Neural crest cell (in vitro differentiated cells): ENCODE measurements at places on chromosomes 6 and 20.
A peak's percentile ranks its signal among the peaks of the same experiment; 100 is the strongest.

- DNase-seq = no peak
Observed at GRCh38 chr20:16349523-16350260, 223.6 kb downstream of the KIF16B start.

DNA sequence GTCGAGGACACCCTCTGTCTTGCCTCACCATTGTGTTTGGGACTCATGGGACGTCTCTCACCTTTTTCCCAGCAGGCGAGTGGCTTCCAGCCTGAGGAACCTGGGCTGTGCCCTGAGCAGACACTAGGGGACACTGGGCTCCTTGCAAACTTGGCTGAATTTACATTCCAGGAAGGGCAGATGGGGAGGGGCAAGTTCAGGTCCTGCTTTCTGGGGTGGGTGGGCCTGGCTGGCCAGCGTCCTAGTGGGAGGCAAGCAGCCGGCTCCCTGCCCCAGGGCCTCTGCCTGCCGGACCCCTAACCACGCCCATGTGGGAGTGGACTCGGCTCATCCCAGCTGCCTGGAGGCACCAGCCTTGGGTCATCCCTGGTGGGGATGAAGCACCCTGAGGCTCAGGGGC lies 48.2 kb upstream of the MLN start:
- peak; percentile 14 for DNase-seq

DNA sequence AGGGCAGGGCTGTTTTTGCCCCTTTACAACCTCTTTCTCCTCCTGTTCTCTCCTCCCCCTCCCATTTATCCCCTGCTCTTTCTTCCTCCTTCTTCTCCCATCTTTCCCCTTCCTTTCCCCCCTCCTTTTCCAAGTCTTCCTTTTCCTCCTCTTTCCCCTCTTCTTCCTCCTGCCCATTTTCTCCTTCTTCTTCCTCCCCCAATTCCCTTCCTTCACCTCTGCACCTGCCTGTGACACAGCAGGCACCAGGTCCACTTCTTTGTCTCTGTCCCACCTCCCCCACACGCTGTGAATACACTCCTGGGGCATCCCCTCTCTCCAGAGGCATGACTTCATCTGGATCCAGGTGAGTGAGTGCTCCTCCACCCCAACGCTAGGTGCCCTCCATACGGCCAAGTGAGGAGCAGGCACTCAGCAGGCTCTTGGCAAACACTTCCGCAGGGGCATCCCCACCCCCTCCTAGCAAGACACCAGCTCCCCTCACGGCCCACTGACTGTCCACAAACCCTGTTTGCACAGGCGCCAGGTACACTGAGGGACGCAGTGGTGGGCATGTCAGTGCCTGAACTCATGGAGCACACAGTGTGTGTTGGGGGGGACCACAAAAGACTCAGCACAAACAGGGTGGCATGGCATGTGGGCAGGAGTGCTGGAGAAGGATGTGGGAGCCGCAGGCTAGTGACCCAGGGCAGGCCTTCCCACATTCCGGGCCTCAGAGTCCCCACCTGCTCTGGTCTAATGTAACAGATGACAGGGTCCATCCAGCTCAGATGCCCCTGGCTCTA lies 10.7 kb upstream of the TLDC2 start:
- DNase-seq = no peak

DNA sequence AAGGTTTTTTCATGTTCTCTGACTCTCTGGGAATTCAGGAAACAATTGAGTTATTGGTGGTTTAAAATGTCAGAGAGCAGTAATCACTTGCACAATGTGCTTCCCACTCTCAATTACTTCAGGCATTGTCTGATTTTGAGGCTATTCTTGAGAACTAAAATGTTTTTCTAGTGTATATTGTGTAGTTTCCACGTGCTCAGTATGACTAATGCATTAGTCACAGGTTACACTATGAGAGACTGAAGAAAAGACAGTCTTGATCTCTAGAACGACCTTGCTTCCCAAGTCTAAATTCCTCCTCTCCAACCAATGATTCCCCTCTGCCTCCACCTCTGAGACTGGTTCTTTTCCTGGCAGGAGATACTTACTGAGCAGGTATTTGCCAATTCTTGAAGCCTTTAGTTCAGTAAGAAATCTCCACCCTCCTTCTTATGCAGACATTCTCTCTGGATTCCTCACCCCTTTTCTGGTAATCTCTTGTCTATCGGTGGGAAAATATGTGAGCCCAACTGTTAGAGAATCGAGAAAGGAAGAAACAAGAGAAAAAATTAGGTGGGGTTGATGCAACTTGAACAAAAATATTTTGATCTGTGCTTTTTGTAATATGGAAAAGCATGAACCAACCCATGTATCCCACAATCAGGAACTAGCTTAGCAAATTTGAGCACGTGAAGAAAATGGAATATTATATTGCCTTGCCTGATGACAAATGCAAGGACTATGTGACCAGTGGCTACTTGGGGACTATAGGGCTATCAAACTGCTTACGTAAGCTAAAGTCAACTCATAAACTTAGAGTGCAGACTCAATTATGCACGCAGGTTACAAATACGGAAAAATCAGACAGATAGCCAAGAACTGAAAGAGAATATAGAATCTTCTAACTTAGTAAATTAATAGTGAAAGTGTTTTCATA lies 61.1 kb upstream of the SLC22A16 start:
- DNase-seq = no peak

GRCh38 chr6:118781897-118782296 lies 112.1 kb upstream of the ASF1A start:
- no peak for DNase-seq

- DNase-seq = no peak
Observed at GRCh38 chr6:149094156-149094555, 223.4 kb upstream of the TAB2 start.

GRCh38 chr6:5054245-5054873 lies 30.8 kb upstream of the PPP1R3G start:
- DNase-seq = no peak

DNA sequence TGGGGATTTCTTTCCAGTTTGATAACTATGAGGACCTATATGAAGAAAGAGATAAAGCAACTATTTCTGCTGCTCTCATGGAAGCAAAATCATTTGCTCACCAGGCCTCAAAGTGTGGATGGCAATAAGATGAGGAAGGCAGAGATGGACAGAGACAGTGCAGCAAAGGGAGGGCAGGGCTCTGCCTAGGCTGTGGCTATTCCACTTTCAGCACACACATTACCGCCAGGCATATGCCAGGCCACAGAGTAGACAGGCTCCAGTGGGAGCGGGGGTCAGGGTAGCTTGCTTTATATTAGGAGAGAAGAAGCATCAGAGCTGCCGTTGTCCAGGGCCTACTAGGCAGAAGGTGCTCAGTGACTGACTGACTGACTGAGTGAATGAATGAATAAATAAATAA lies 40.9 kb downstream of the BCL2L1 start:
- DNase-seq = no peak

DNA sequence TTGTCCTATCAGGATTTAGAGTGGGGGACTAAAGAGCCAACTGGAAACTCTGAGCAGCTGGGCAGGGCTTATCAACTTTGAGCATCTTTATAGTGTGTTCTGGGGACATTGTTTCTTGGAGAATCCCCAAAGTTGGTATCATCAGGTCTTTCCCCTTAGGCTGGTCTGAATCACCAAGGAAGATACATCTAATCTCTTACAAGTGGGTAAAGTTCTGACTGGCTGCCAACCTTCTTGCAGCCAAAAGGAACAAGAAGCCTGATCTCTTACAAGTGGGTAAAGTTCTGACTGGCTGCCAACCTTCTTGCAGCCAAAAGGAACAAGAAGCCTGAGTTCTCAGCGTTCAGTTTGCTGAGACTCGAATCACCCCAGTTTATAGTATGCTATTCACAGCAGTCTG lies 1.6 kb upstream of the MED23 start:
- DNase-seq = no peak

DNA sequence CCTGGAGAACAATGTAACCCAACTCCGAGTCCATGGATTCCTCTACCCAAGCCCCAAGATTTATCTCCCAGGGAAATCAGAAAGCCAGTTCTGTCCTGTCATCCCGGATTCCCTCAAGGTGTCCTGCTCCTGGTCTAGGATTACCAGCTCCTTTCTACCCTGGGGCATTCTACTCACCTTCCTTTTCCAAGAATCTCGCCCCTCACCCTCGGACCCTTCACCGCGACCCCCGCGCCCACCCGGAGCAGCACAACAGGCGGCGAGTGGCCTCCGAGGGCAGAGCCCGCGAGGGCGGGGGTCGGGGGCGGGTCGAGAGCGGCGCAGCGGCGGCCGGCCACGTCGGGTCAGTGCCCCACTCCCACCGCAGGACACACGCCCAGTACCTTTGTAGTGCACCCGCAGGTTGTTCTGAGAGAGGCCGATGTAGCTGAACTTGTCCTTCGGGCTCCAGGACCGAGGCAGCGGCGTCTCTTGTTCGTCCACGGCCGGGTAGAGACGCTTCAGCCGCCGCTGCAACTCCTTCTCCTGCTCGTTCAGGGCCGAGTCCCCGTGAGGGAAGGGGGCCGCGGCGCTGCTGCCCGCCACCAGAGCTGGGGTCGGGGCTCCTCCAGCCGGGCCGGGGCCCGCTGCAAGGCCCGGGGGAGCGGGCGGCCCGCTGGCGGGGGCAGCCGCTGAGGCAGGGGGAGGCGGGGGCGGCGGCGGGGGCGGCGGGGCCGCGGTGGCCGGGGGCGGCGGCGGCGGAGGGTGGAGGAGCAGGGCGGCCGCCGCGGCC lies 897 bp downstream of the RANBP9 start:
- peak; percentile 42 for DNase-seq

GRCh38 chr20:8579035-8579434 lies 447.0 kb downstream of the PLCB1 start:
- no peak for DNase-seq

DNA sequence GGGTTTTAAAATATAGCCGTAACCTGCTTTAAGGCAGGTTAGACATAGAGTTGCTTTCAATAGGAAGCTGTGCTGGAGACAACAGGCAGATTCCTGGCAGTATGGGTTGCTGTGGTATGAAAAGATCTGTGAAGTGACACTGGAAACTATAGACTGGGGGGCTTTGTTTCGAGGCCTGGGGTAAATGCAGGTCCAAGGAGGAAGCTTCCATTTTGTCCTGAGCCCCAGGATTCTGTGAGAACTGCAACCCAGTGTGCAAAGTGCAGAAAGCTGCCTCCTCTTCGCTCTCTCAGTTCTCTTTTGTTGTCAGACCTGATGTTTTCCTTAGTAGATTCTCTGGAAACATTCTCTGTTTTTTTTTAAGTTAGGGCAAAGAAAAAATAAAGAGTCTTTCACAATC lies 86.9 kb downstream of the LYRM4 start:
- no peak for DNase-seq

DNA sequence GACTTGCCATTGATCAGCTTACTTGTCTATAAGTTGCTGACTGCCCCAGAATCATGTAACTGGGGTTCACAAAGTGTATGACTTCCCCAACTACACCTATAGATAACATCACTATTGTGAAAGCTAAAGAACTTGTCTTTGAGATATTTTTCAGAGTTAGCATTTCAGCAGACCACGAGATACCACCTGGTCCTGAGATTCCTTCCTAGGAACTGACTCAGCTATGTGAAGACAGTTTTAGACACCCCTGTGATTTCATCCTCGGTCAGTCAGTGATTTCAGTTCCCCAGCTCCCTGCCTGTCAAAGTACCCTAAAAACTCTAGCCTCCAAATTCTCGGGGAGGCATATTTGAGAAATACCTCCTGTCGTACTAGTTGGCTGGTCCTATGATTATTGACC lies 62.4 kb downstream of the TXNDC5 start:
- DNase-seq = no peak

DNA sequence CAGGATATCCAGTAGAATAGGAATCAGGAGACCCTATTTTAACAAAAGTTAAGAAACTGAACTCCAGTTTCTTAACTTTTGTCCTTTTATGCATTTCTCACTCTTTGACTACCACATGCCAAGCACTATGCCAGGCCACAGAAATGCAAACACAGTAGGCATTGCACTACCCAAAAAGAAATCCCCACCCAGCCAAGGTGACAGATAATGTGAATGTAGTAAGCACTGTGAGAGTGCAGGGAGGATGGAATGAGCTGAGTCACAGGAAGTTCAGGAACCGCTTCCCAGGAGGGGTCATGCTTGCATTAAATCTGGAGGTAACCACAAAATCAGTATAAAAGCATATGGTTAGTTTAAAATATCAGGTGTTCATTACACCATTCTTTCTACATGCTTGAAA lies 20.1 kb upstream of the FAM83C start:
- DNase-seq = no peak

DNA sequence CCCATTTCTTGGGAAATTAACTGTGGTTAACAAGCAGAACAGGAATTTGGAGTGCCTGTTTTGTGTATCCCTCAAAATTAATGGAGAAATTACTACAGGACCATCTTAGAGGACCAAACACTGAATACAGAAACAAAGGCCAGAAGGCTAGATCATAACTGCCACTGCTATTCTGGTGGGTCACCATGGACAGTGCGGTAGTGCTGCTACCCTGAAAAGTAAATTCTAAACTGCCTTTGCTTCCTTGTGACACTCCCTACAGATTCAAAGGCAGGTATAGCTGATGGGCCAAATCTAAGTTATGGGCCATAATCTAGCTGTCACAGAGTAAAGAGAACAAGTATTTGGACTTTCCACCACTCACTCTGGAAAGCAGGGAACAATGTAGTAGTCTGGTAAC lies 575.8 kb upstream of the ADGRB3 start:
- DNase-seq = no peak

DNA sequence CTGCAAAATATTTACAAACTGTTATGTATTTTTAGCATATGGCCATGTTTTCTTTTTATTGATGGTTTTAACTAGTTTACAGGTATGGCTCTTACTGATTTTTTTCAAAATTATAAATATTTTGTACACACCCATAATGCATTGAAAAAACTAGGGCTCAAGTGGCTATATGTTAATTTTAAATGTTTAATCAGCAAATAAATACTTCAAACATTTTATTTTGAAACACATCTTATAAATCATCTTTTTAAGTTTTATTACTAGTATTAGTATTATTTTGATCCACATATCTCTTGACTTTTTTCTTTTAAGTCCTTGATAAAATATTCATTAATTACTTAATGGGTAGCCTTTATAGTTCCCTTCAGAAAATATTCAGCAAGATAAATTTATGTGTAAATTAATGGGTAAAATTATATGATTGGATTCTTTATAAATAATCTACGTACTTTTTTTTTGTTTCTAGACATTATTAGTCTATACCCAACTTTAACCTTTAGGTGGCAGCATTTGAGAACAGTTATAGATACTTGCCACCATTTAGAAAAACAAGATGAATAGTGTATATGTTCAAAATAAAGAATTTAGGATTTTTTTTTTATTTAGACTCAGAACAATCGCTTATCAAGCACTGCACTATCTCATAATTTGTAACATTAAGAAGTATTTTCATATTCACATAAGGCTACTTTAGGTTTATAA lies 241.9 kb downstream of the ADGRB3 start:
- DNase-seq = no peak

DNA sequence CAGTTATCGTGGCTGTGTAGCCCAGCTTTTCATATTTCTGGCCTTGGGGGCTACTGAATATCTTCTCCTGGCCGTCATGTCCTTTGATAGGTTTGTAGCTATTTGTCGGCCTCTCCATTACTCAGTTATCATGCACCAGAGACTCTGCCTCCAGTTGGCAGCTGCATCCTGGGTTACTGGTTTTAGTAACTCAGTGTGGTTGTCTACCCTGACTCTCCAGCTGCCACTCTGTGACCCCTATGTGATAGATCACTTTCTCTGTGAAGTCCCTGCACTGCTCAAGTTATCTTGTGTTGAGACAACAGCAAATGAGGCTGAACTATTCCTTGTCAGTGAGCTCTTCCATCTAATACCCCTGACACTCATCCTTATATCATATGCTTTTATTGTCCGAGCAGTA lies 475 bp downstream of the OR2B6 start:
- no peak for DNase-seq
